Renal pelvis (tissue), 12 donors: ENCODE measurements at places on chromosomes 16 and 17.

DNA sequence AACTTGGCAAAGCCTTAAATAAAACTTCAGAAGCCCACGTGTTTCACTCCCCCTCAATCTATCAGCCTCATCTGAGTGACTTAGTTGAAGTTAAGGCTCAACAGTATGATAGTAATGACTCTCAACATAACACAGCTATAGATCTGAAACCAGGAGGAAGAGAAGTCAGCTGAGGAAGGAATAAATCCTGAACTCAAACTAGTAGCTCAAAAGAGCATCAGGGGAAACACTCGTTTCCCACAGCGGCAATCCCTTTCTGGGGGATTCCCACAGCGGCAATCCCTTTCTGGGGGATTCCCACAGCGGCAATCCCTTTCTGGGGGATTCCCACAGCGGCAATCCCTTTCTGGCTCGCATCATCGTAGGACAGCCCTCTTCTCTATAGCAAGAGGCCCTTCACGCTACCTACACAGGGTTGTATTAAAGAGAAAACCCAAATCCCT, 56.8 kb downstream of the ZZEF1 start:
- no peak for DNase-seq

GRCh38 chr17:7292729-7293128, 1.7 kb downstream of the YBX2 start:
- DNase-seq: no peak

DNA sequence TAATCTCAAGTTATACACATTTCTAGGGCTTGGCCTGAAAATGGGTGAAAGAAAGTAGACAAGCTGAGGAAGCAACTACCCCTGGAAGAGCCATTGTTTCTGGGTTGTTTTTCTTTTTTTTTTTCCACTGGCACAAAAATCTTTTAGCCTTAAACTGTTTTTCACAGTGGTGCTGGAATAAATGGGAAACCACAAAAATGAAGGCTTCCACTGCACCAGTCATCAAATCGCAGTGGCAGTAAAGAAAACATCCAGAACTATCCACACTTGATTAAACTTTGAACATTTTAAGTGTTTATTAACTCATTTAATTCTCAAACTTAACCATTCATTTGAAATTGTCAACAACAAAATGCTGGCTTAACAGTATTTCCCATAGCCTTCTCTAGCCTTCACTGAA, 14.3 kb downstream of the CMTM4 start:
- no peak for DNase-seq

DNA sequence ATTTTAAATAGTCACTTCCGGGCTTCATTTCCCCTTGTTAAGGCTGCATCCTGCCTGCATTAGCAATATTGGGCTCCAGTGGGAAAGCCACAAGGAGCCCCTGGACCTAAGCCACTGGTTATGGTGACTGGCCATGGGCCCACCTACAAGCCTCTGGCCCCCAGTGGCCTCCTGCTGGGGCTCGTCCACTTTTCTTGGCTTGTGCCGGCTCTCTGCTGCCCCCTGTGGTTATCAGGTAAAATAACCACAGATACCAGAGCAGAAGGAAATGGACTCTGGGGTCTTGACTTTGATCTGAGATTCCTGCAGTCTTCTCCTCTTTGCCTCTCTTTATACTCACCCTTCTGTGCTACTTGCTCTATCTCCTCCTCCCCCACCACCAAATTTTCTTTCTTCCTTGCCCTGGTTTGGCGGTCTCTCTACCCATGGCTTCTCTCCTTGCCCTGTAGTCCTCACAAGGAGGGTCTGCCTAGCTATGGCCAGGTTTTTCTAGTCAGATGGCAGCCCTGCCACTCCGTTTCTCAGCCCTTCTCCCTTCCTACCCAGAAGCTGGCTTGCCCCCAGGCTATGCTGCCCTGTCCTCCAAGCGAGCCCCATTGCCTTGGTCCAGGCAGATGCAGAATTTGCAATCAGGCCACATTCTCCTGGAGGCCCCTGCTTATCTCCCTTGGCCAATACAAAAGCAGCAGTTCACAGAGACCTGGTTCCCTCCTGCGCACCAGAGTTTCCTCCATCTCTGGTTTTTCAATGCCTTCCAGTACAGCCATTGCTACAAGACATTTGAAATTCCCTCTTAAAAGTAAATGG, 82.9 kb upstream of the RCVRN start:
- no peak for DNase-seq

DNA sequence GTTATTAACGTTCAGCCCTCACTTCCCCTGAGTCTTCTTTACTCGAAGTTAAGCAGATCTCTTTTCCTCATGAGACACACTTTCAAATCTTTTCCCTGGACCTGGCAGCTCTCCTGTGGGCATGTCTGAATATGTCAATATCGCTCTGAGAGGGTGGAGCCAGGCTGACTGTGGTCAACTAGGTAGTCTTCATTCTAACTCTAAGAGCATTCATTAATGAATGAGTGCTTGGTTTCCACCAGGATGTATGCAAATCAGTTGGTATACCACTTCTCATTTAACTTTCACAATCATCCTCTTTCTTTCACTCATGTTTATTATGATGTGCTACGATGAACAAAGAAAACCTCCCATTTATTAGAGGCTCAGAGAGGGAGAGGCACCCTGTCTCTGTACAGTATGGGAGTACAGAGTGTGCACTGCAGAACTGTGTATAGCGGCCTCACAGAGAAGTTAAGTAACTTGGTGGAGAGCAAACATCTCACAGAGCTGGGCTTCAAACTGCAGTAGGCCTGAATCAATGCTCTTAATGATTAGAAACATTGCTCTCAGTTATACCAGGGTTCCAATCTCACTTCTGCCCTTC, 39.9 kb downstream of the OTOA start:
- DNase-seq: no peak

GRCh38 chr17:16259926-16260325, 42.9 kb downstream of the PIGL start:
- no peak for DNase-seq

DNA sequence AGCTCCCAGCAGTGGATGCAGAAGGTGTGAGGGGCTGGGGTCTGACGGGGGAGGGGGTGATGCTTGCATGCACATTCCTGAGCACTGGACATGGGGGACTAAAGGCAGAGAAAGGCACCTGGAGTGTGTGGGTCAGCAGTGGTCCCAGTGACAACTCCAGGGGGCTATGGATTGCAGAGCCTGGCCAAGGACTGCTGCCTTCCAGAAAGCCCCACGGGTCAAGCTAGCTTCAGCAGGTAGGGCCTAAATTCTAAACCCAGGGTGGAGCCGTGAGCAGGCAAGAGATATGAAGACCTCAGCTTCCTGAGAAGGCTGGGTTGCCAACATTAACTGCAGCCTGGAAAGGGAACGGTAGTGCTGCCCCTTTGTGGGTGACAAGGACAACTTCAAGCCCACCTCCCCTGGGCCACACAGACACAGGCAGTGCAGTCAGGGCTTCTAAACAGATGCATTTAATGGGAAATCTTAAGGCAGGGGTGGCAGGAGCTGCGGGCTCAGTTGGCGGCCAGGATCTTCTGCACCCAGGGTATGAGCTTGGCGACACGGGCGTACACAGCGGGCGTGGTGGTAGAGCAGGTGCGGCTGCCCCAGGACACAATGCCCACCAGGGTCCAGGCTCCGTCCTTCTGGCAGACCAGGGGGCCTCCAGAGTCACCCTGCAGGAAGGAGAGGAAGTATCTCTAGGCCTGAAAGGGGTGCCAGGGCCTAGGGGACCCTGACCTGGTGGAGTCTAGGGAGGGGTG, 3.1 kb downstream of the CTRB2 start:
- no peak for DNase-seq

- no peak for DNase-seq
Observed at GRCh38 chr16:88936008-88936555, 40.9 kb downstream of the CBFA2T3 start.

GRCh38 chr16:87367529-87367928, 16.0 kb downstream of the FBXO31 start:
- DNase-seq: no peak

DNA sequence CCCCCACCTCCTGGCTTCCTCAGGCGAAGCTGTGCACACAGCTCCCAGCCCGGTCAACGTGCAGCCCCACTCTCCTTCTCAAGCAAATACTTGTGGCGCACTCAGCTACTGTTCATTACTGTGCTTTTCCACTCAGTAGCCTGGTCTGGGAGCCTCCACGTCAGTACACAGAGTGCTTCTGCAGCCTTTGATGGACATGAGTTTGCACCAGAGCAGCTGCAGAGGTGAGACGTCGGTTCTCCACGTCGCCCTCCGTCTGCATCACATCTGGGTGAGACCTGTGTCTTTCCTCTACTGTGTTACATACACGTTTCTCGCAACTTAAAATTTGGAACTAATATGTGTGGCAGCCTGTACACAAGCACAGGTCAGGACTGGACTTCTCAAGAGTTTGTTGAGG, 334.3 kb downstream of the C16orf95 start:
- no peak for DNase-seq

GRCh38 chr17:5678171-5678570, 93.9 kb upstream of the NLRP1 start:
- DNase-seq: no peak

GRCh38 chr17:65061646-65062045, 5.1 kb upstream of the GNA13 start:
- no peak for DNase-seq

DNA sequence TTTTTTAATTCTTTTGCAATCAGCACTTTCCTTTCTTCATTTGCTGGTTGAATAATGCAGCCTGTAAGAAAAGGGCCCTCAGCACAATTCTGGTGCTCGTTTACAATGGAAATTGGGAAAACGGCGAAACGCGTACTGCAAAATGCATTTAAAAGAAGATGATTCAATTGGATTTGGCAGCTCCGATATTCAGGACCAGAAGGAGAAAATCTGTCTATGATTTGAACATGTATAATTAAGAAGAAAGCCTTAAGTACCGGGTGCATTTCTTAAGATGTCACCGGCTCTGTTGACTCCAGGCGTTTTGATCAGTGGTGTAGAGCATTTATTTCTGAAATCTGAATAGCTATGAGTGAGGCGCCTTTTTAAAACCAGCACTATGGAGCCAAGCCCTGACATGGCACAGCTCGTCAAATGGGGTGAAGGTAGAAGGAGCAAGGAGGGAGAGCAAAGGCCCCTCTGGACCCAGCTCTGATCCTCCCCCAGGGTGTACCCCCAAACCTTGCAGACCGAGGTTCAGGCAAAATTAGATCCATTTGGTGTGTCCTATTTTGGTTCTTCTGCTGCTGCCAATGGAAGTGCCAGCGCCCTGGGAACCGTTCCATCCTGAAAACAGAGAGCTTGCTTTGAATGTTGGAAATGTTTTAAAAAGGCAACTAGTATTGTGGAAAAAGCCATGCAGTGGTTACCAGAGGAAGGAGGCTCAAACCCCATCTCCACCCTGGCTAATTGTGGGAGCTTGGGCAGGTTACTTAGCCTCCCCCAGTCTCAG, 161.4 kb upstream of the RPL38 start:
- no peak for DNase-seq

DNA sequence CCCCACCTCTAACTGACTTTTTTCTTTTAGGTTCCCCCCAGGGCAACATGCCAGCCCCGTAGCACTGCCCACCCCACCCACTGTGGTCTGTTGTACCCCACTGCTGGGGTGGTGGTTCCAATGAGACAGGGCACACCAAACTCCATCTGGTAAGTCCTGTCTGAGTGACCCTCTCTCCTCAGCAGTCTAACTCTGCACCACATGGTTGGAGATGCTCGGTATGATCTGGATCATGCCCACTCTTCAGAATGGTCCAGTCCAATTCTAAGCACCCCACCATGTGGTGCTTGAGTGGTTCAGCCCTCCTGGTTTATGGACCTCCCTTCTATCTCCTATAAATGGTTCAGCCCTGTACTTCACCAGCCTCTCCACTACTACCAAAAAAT, 5.9 kb downstream of the KDM6B start:
- DNase-seq: no peak

GRCh38 chr17:49365667-49366066, 3.6 kb upstream of the ZNF652 start:
- DNase-seq: no peak

- DNase-seq: no peak
Observed at GRCh38 chr16:48879223-48880122, 269.5 kb upstream of the N4BP1 start.

DNA sequence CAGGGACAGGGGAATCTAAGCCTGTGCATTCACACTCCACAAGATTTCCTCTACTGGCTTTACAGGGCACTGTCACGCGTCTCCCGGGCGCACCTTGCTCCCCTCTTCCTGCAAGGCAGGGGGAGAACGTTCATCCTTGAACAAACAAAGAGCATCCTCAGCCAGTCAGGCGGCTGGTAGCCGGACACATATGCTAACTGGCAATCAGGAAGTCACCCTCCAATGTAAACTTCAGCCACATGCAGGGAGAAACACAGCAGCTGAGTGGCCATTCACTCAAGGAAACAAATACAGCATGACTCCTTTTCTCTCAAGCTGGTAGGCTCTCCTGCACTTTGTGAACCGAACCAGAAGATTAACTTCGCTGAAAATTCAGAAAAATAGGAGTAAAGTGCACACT, 10.8 kb upstream of the HSBP1 start:
- no peak for DNase-seq

DNA sequence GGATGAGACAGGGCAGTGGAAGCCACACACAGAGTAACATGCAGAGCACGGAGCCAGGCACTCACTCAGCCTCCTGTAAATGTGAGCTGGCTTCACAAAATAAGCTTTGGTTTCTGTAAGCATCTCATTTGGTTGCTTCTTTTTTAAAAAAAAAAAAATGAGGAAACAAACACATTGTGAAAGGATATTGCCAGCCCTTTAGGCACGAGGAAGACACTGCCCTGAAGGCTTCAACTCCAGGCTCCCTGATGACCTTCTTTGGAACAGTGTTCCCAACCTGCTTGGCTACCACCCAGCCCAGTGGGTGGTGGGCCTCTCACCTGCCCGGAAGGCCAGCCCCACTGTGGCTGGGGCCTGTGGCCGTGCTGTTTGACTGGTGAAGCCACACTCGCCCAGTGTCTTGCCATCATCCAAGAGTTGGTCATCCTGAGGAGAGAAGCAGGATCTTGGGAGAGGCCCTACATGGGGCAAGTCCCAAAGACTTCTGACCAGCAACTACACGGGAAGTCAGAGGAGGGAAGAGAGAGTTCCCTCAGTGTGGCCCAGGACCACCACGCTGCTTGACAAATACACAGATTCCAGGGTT, 1.9 kb downstream of the ELOB start:
- DNase-seq: no peak

GRCh38 chr16:75789237-75789636, 62.9 kb upstream of the CPHXL start:
- peak; percentile 47 for DNase-seq

- no peak for DNase-seq
Observed at GRCh38 chr16:68354816-68355215, 44.0 kb downstream of the PRMT7 start.

GRCh38 chr17:6831661-6832263, at the start of gene TEKT1:
TSS of gene TEKT1 (minus strand) at chr17:6831729. CDS start at chr17:6830376, 1,353 bp downstream.
- DNase-seq: peak; percentile 89

- peak; percentile 47 for DNase-seq
Observed at GRCh38 chr16:10541366-10541765, 39.0 kb downstream of the EMP2 start.

GRCh38 chr16:54878301-54878700, 52.4 kb upstream of the IRX5 start:
- DNase-seq: no peak

GRCh38 chr16:8848231-8848938, 20.4 kb downstream of the CARHSP1 start:
- DNase-seq: no peak

GRCh38 chr17:35529866-35530265, 7.6 kb downstream of the SLFN12L start:
- DNase-seq: no peak

- no peak for DNase-seq
Observed at GRCh38 chr17:65662196-65662595, 100.7 kb upstream of the AXIN2 start.
